ENCODE measurements at places on chromosomes 7 and 10. TPM values are rescaled to one million over a fixed set of nuclear protein-coding genes. Genes with fewer than 3 reads are reported as not detected.

- H3K27ac ChIP-seq, result no peak overlapping the region
- DNase-seq, result no peak
- H3K27me3 ChIP-seq, result no peaks in the 10 kb centered on the region
- H3K4me1 ChIP-seq, result no peaks in the 10 kb centered on the region
- H3K36me3 ChIP-seq, result no peaks in the 10 kb centered on the region
Observed at GRCh38 chr7:132286836-132287235, 289.4 kb downstream of the PLXNA4 start.

DNA sequence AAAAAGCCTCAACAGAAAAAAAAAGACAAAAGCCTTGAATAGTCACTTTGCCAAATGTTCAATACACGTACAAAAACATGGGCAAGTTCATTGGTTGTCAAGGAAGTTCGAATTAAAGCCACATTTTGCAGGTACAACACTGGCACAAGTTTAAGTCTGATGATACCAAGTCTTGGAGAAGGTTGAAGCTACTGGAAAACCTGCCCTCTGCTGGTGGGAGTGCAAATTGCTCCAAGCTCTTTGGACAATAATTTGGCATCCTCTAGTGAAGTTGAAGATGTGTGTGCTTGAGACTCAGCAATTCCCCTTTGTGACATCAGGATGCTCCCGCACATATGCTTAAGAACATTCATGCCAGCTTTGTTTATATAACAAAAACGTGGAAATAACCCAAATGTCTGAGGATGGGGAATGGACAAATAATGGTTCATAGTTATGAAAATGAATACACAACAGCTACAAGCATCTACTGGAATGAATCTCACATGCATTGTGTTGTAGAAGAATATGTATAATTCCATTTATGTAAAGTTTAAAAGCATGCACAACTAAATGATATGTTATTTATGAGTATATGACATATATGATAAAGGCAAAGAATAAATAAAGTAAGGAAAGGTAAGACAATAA lies 120.0 kb upstream of the PLPP4 start:
- no peaks in the 10 kb centered on the region for H3K4me1 ChIP-seq
- H3K27ac ChIP-seq, result no peak overlapping the region
- no peak overlapping the region for H3K4me3 ChIP-seq
- H3K36me3 ChIP-seq, result no peaks in the 10 kb centered on the region
- H3K27me3 ChIP-seq, result no peaks in the 10 kb centered on the region
- peak; percentile 25 for DNase-seq

GRCh38 chr7:126040114-126041045 lies 1110.8 kb upstream of the POT1 start:
- no peaks in the 10 kb centered on the region for H3K27me3 ChIP-seq
- no peaks in the 10 kb centered on the region for H3K36me3 ChIP-seq
- H3K4me1 ChIP-seq, result no peaks in the 10 kb centered on the region
- DNase-seq, result no peak
- H3K27ac ChIP-seq, result no peak overlapping the region
- no peak overlapping the region for H3K4me3 ChIP-seq

DNA sequence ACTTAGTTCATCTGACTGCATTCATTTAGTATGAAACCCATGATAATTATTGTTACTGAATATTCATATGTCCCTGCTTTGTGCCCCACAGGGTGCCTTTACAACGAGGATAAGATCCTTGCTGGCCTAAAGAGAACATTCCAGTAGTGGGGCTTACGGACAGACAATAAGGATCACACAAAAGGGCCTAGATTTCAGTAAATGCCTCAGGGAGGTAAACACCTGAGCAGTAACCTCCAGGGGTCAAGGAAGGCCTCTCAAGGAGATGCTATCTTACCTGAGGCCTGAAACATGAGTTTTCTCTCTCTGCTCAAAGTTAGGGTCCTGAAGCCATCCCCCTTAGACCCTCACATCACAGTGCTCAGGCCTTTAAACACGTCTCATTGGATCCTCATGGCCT lies 228.7 kb downstream of the TCF7L2 start:
- peaks cover 8% of the 10 kb centered on the region for H3K4me1 ChIP-seq
- no peak for DNase-seq
- no peak overlapping the region for H3K27ac ChIP-seq
- no peak overlapping the region for H3K4me3 ChIP-seq

- no peak for DNase-seq
- H3K27ac ChIP-seq, result no peak overlapping the region
- H3K4me1 ChIP-seq, result peaks cover 21% of the 10 kb centered on the region
- no peaks in the 10 kb centered on the region for H3K36me3 ChIP-seq
- H3K4me3 ChIP-seq, result no peak overlapping the region
- H3K27me3 ChIP-seq, result no peaks in the 10 kb centered on the region
Observed at GRCh38 chr10:128064108-128064969, 61.9 kb downstream of the MKI67 start.

DNA sequence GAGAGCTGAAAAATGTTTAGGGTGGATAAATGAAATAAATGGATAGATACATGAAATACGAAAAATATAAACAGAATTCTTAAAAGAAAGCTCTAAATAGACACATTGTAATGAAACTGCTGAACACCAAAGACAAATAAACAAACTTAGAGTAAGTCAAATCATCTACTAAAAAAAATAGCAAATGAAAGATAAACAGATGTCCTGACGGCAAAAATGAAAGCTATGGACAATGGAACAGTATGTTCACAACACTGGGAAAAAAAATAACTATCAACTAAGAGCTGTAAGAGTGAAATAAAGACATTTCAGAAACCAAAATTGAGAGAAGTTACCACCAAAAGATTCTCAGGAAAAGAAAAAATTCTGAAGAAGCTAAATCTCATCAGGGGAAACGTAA lies 106.1 kb downstream of the SGMS1 start:
- H3K4me1 ChIP-seq, result no peaks in the 10 kb centered on the region
- no peak overlapping the region for H3K27ac ChIP-seq
- no peak overlapping the region for H3K4me3 ChIP-seq
- no peaks in the 10 kb centered on the region for H3K27me3 ChIP-seq
- H3K36me3 ChIP-seq, result no peaks in the 10 kb centered on the region

DNA sequence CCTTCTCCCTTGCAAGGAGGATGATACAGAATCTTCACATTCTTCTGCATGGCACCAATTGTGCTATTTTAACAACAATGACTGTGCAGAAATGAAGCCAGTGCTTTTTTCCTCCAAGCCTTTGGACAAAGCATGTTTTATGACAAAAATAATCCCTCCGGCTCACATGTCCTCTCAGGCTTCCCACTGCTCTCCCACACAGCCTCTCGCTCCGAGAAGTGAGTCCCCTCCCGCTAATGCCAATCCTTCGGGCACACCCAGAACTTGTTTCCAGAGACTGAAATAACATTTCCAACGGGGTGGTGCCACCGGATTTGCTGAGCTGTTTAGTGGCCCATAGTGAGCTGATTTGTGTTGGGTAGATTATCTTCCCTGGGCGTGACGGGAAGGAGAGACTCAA lies 35.8 kb downstream of the RBM17 start:
- no peaks in the 10 kb centered on the region for H3K27me3 ChIP-seq
- H3K4me1 ChIP-seq, result no peaks in the 10 kb centered on the region
- H3K27ac ChIP-seq, result no peak overlapping the region
- no peak overlapping the region for H3K4me3 ChIP-seq
- H3K36me3 ChIP-seq, result no peaks in the 10 kb centered on the region
- no peak for DNase-seq

The CPED1 gene
- 0.25 TPM for total RNA-seq

The LRRN3 gene
- 0.20 TPM for total RNA-seq

The DPP6 gene
- 6.8 TPM for total RNA-seq

The HMX2 gene
- total RNA-seq, result 1.3 TPM

The CPA2 gene
- total RNA-seq, result 0.31 TPM

The LLCFC1 gene
- not detected for total RNA-seq
